Stromal cell of bone marrow (primary cell): ENCODE measurements at places on chromosomes 7 and 10.

DNA sequence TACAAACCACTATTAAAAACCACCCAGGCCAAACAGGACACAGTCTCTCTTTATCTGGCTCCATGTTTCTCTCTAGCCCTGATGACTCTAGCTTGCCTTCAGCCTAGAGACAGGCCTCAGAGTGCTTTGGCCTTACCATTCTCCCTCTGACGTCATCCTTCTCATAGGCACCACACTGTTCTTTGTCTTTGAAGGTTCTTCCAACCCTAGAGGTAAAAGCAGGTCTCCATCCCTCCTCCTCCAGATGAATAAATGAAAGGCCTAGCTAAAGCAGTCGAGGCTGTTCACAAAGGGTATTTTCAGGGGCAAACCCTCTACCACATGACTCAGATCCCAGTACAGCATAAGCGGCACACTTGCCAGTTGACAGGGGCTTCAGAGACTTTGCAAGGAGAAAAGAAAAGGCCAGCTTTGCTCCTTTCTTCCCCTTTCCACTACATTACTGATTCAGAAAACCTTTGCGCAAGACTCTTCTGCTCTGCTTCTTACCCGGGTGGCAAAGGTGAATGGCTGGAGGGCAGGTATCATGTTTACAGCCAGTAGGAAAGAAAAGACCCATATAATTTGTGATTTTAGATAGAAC is 14.8 kb downstream of the NFE2L3 start:
- DNase-seq: no peak

DNA sequence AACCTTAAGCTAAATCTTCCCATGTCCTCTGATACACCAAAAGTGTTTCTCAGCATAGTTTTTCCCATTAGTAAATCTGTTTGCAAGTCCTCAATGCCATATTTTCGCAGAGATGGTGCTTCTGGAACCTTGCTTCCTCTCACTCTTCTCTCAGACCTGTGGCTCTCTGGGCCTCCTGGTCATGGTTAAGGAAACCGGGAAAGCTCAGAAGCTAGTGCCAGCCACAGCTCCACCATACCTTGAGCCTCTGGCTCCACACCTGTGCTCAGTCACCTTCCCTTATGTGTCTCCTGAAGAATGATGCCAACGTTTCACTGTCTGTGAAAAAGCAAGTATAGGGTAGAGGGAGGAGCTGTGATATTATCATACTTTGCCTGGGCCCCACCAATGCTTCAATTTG is 149.6 kb downstream of the CYP26A1 start:
- DNase-seq: no peak

DNA sequence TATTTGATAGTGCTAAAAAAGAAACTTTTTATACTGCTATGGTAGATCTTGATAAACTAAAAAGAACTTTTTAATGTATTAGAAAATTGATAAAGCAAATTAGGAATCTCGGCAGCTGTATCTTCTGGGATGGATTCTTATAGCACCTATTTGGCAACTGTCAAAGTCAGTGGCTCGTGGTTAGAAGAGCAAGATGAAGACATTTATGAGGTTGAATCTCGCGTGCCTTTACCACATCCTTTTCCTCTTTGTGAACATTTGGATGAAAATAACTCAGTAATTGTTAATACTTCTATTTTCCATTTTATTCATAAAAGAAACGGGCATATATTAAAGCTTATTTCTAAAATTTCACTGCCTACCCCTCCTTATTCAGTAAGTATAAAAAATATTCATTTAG is 76.2 kb downstream of the CYP51A1 start:
- DNase-seq: no peak

GRCh38 chr10:785089-785860 is 95.8 kb upstream of the DIP2C start:
- no peak for DNase-seq

GRCh38 chr10:44925224-44925623 is 14.1 kb downstream of the TMEM72 start:
- DNase-seq: no peak

GRCh38 chr10:125362950-125363349 is 202.6 kb upstream of the CTBP2 start:
- DNase-seq: no peak

DNA sequence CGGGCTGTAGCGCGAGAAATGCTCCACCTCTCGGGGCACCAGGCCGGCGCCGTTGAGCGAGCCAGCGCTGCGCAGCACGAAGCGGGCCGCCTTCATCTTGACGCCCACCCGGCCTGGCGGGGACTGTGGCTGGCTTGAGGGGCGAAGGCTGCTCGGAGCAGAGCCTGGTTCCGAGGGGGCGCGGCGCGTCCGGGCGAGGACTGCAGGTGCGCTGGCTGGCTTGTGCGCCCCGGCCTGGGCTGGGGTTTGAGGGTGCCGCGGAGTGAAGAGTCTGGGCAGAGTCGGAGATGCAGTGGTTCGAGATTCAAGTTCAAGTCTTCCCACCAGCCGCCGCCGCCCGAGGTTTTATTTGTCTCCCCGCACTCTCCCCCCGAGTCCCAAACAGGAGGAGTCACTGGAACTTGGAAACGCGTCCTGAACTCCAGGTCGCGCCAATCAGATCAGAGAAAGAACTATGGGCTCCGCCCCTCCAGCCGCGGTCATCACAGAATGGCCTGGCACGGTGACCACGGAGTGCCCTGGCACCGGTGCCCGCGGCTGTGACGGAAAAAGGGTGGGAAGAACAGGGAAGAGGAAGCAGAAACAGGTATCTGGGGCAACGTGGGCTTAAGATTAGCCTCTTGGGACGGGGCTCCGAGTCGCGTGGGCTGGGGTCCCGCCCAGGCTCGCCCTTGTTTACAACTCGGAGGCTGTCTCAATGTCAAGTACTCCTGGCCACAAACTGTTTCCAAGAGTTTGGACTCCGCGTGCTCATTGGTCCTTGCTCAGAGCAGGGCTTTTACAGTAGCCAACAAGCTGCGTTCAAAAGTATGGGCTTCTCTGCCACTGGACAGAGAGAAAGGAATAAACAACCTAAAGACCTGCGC is at the start of gene PDK4:
Gene PDK4 (minus strand): TSS at position 319 of the 866 bp plus-strand sequence. CDS start 223 bp downstream, at position 96.
- DNase-seq: peak; percentile 70

- DNase-seq: no peak
These were observed 94.1 kb downstream of the GRM8 start for GRCh38 chr7:127158659-127159058.

DNA sequence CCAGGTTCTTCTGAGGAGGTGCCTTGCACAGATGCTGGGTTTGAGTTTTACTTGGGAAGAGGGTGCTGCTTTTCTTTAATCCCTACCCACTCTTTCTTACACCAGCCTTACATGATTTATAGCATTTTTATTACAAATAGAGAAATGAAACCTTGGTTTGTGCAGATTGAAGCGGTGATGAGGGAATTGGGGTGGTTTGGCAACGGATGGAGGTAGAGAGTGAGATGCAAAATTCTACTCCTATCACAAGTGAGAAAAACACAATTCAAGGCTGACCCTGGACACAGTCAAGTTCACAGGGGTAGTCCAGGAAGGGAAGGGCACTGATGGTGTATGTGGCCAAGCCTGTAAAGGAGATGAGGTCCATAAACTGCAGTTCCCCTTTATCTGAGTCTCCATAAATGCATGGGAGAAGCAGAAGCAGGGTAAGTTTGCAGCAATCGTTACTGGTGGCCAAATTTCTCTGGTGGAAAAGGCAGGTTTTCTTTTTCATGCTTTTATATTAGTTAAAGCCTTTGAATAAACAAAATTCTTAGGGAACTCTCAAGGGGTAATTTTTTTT is 214.3 kb downstream of the JAZF1 start:
- no peak for DNase-seq

DNA sequence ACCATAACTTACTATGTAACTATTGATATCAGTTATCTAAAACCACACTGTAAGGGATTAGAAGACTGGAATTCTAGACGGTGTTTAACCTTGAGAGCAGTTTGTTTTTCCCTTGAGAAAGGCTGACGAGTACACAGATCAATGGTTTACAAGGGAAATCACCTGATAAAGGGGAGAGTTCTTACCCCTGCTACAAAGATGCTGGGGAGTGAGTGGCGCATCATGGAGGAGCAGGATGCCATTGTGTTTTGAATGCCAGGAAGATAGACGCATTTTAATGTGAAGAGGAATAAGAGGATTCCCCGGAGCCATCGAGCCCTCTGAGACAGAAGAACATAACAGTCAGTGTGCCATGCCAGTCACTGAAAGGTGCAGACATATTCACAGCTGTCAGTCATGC is 145.2 kb downstream of the PKD1L1 start:
- DNase-seq: no peak

- no peak for DNase-seq
These were observed 47.8 kb upstream of the KCNMA1 start for GRCh38 chr10:77685432-77685831.
